ENCODE measurements at places on chromosomes 12 and 14. TPM values are rescaled to one million over a fixed set of nuclear protein-coding genes. Genes with fewer than 3 reads are reported as not detected.

Gene SCNN1A
- total RNA-seq, result 142 TPM

Gene SRRM4
- not detected for total RNA-seq

Gene SERPINA10
- not detected for total RNA-seq

Gene FAM234B
- total RNA-seq, result 2.4 TPM

Gene MANSC4
- not detected for total RNA-seq

Measured in esophagus mucosa (tissue), 1 donor.